ENCODE measurements at places on chromosomes 6 and 20.

GRCh38 chr6:149823013-149823412 is 41.1 kb downstream of the LRP11 start:
- no peaks in the 10 kb centered on the region for H3K27me3 ChIP-seq
- DNase-seq = no peak
- H3K36me3 ChIP-seq = no peaks in the 10 kb centered on the region
- no peak overlapping the region for H3K27ac ChIP-seq
- H3K4me3 ChIP-seq = no peak overlapping the region
- no peaks in the 10 kb centered on the region for H3K4me1 ChIP-seq

- H3K27ac ChIP-seq = no peak overlapping the region
- H3K27me3 ChIP-seq = no peaks in the 10 kb centered on the region
These were observed 156.3 kb downstream of the ARID1B start for GRCh38 chr6:156933201-156934068.

DNA sequence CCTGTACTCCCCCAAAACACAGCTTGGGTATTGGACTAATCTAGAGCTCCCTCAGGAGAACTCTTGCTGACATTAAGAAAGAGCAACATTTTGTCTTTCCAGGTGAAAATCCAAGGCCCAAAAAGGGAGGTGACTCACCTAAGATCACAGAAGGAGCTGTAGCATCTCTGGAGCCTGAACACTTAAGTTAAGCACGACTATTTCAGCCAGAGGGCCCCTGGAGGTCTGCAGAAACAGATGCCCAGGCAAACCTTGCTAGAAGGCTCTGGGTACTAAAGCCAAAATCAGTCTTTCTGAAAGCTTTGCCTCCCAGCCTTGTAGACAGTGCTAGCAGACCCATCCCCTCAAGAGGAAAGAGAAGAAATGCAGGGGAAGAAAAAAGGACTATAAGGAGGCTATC is 8.8 kb downstream of the EDN1 start:
- H3K36me3 ChIP-seq = no peaks in the 10 kb centered on the region
- H3K4me3 ChIP-seq = no peak overlapping the region
- H3K27me3 ChIP-seq = peaks cover 9% of the 10 kb centered on the region
- H3K27ac ChIP-seq = no peak overlapping the region

- no peaks in the 10 kb centered on the region for H3K36me3 ChIP-seq
- H3K4me1 ChIP-seq = peaks cover 8% of the 10 kb centered on the region
- H3K4me3 ChIP-seq = no peak overlapping the region
- no peak overlapping the region for H3K27ac ChIP-seq
- no peaks in the 10 kb centered on the region for H3K27me3 ChIP-seq
These were observed 112.8 kb downstream of the ARHGAP18 start for GRCh38 chr6:129597023-129597713.

DNA sequence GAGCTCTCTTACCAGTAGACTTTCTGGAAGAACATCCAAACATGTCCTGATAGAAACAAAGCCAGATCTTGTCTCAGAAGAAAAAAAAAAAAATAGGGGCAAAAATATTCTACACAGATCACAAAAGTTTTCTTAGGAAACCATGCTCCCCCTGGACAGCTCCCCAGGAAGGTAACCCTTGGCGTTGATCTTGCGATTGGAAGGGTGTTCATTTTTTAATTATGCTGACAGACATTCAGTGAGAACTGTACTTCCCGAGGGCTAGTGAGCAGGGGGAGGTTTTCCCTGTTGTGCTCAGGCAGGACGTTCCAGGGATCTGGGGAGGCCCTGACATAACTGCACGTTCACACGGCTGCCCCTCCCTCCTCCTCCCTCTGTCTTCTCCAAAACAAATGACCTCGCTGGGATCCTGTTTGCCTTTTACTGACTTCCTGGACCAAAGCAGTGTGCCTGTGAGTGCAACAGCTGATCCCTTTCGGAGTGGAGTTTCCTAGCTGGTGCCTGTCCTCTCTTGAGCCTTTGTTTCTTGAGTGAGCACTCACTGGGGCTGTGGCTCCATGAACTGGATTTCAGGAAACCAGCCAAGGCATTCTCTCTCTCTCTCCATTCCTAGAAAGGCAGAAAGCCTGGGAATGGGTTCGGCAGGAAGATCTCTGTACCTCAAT is 46.7 kb downstream of the MARCKS start:
- no peak overlapping the region for H3K4me3 ChIP-seq
- no peak overlapping the region for H3K27ac ChIP-seq
- no peaks in the 10 kb centered on the region for H3K4me1 ChIP-seq

GRCh38 chr6:42552380-42552779 is 11.4 kb upstream of the UBR2 start:
- H3K27ac ChIP-seq = no peak overlapping the region
- H3K4me3 ChIP-seq = no peak overlapping the region
- H3K36me3 ChIP-seq = no peaks in the 10 kb centered on the region
- peaks cover 8% of the 10 kb centered on the region for H3K4me1 ChIP-seq
- H3K27me3 ChIP-seq = no peaks in the 10 kb centered on the region

- H3K27ac ChIP-seq = no peak overlapping the region
- H3K4me1 ChIP-seq = no peaks in the 10 kb centered on the region
- H3K4me3 ChIP-seq = no peak overlapping the region
- no peaks in the 10 kb centered on the region for H3K36me3 ChIP-seq
- no peak for DNase-seq
These were observed 678.3 kb upstream of the NRSN1 start for GRCh38 chr6:23447731-23448130.

- H3K36me3 ChIP-seq = no peaks in the 10 kb centered on the region
- H3K4me3 ChIP-seq = no peak overlapping the region
- H3K4me1 ChIP-seq = no peaks in the 10 kb centered on the region
- H3K27ac ChIP-seq = no peak overlapping the region
- no peak for DNase-seq
These were observed 64.9 kb upstream of the MEI4 start for GRCh38 chr6:77587963-77588362.

DNA sequence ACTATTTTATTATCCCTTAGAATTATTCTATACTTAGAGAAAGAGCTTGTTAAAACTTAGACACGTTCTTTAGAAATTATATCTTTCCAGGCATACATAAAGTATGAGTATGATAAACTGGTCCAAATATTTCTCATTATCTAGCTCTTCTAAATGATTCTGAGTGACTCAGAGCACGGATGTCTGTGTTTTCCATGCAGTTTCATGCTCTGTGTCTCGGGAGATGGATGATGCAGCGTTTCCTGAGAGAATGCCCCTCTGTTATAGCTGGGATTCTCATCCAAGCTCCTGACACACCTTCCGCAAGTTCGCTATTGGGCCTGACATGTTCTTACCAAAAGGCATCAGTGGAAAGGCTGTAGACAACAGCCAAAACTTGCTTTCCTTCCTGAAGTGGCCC is 19.3 kb downstream of the SIRT5 start:
- H3K27me3 ChIP-seq = no peaks in the 10 kb centered on the region
- no peak for DNase-seq
- H3K4me1 ChIP-seq = no peaks in the 10 kb centered on the region
- H3K27ac ChIP-seq = no peak overlapping the region

DNA sequence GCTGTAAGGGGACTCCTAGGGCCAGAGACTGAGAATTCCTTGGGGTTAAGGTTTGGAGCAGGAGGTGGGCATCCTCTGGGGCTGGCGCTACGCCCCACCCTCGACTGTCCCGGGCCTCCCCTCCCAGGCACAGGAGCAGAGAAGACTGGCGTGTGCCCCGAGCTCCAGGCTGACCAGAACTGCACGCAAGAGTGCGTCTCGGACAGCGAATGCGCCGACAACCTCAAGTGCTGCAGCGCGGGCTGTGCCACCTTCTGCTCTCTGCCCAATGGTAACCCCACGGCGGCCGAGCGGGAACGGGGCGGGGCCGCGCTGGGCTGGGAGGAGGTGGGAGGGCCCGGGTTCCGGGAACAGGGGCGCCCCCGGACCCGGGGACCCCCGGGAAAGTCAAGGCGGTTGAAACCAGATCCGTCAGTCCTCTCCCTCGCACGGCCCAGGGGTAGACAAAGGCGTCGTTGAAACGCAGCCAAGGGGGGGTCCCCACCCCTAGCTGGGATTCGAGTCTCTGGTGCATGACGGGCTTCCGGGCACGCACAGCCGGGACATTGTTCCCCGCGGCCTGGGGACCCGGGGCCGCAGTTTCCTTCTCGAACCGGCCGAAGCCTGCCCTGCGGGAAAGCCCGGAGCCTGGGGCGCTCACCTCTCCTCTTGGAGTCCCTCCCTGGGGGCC is 844 bp downstream of the WFDC2 start:
- H3K27ac ChIP-seq = no peak overlapping the region
- no peak overlapping the region for H3K4me3 ChIP-seq
- no peaks in the 10 kb centered on the region for H3K36me3 ChIP-seq
- no peaks in the 10 kb centered on the region for H3K4me1 ChIP-seq

GRCh38 chr6:166540631-166541331 is 45.7 kb downstream of the RAMACL start:
- no peaks in the 10 kb centered on the region for H3K27me3 ChIP-seq
- no peak for DNase-seq
- H3K4me1 ChIP-seq = peaks cover 6% of the 10 kb centered on the region
- H3K4me3 ChIP-seq = no peak overlapping the region

Data from DND-41 (cell line).